ENCODE measurements at places on chromosomes 5 and 9. TPM values are rescaled to one million over a fixed set of nuclear protein-coding genes. Genes with fewer than 3 reads are reported as not detected.

The RPL35 gene
- 817 TPM for polyA plus RNA-seq

The CDH6 gene
- 22.3 TPM for polyA plus RNA-seq

The SLC6A19 gene
- polyA plus RNA-seq: not detected

The UBE2QL1 gene
- 32.3 TPM for polyA plus RNA-seq

The LECT2 gene
- polyA plus RNA-seq: not detected

The SLCO6A1 gene
- not detected for polyA plus RNA-seq

The IFNA13 gene
- polyA plus RNA-seq: not detected

The KIF4B gene
- 0.85 TPM for polyA plus RNA-seq

The SPINK6 gene
- 2,131 TPM for polyA plus RNA-seq

The DMRT2 gene
- not detected for polyA plus RNA-seq

The MROH2B gene
- not detected for polyA plus RNA-seq

The CDK5RAP2 gene
- 8.3 TPM for polyA plus RNA-seq

The CCL27 gene
- 0.66 TPM for polyA plus RNA-seq

The ABCA1 gene
- 1.9 TPM for polyA plus RNA-seq

The IL3 gene
- polyA plus RNA-seq: not detected

The WDR5 gene
- polyA plus RNA-seq: 1.7 TPM

The KIF12 gene
- polyA plus RNA-seq: not detected

The OTP gene
- polyA plus RNA-seq: not detected

The GARIN3 gene
- polyA plus RNA-seq: 0.70 TPM

The FAM240B gene
- polyA plus RNA-seq: not detected

The CDC20B gene
- not detected for polyA plus RNA-seq

The FGF10 gene
- not detected for polyA plus RNA-seq

The PELO gene
- 13.2 TPM for polyA plus RNA-seq

The UBAC1 gene
- 16.3 TPM for polyA plus RNA-seq

The ROR2 gene
- not detected for polyA plus RNA-seq

The FBN2 gene
- polyA plus RNA-seq: 0.03 TPM

The GAPVD1 gene
- polyA plus RNA-seq: 25.3 TPM

The FNIP1 gene
- polyA plus RNA-seq: 23.5 TPM

The PTBP3 gene
- polyA plus RNA-seq: 4.2 TPM

The ACOT12 gene
- not detected for polyA plus RNA-seq

The BBLN gene
- polyA plus RNA-seq: 10.5 TPM

All from Purkinje cell (primary cell).